NCI-H2081 (cell line): ENCODE measurements at places on chromosomes 16 and 17.

GRCh38 chr16:56272583-56272894 lies 81.2 kb downstream of the GNAO1 start:
- no peak for DNase-seq

GRCh38 chr17:44283344-44284023 lies 15.5 kb upstream of the SLC4A1 start:
- DNase-seq = no peak

DNA sequence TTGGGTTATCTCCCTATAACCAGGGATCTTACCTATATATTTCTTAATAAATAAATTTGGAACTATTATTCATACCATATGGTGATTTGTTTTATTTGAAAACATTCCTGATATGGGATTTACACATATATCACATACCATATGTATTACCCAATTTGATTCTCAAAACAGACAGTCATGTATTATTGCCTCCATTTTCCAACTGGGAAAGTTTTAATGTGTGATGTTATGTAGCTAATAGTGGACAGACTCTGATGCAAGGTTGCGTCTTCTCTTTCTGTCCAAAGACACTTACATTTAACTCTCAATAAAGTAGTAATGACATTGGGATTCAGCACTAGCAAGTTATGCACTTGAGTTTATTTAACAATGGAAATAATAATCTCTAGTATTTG lies 1.1 kb downstream of the KRTAP9-9 start:
- no peak for DNase-seq

- DNase-seq = no peak
Observed at GRCh38 chr16:86338403-86339115, 171.8 kb upstream of the FOXF1 start.

GRCh38 chr16:51922476-51922875 lies 624.5 kb downstream of the TOX3 start:
- DNase-seq = no peak

DNA sequence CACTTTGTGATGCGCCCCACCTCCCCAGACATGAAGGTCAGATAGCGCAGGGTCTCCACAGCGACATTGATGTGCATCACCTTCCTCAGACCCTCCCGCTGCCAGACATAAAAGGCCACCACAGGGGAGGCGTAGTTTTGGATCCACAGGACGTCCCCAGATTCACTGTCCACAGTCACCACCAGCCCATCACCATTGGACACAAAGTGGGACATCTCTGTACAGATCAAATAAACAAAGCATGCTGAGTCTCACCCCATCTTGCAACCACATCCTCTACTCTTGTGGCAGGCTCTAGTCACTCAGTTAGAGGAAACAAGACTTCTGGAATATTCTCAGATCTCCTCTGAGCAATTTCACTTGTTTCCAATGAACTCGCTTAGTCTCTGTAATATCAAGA lies 46.3 kb upstream of the ICAM2 start:
- DNase-seq = no peak

DNA sequence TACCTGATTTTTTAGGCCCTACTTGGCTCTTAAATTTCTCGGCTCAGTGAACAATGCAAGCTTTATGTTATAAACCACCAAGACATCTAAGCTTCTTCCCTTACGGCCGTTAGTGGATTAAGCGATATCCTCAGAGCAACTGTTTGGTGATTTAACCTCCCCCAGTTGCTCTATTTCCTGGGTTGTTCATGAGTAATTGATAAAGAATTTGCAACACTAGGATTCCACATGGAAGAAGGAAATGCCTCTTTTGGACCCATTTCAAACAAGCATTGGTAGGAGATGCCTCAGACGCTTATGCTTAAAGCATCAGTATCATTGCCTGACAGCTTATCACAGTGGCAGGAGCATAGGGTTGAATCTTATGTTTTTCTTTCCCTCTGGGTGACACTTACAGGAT lies 65.3 kb downstream of the RBFOX1 start:
- DNase-seq = no peak

- no peak for DNase-seq
Observed at GRCh38 chr16:6618874-6619273, 713.8 kb upstream of the RBFOX1 start.

GRCh38 chr17:13410874-13411273 lies 190.9 kb downstream of the HS3ST3A1 start:
- DNase-seq = no peak

GRCh38 chr17:332558-333322 lies 19.9 kb downstream of the RPH3AL start:
- DNase-seq = no peak

GRCh38 chr17:46035112-46035818 lies 36.2 kb downstream of the STH start:
- DNase-seq = no peak

DNA sequence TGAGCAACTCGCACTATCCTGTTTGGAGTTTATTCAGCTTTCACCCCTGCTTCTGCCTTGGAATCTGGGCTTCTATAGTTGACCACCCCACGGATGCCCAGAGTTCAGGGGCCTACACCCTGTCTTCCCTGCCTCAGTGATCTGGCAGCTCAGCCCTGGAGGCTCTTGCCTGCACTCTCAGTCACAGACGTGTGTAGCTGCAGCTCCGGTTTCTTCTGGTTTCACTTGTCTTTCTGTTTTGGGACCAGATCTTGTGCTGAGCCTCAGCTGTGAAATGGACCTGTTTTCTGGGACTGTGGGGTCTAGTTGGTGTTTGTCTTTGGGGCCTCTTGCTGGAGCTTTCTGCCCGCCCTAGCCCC lies 5.8 kb downstream of the GPT2 start:
- DNase-seq = no peak

GRCh38 chr16:2686912-2687507 lies 4.7 kb downstream of the KCTD5 start:
- DNase-seq = no peak

- no peak for DNase-seq
Observed at GRCh38 chr16:12293017-12293618, 316.6 kb downstream of the SNX29 start.

GRCh38 chr17:49053171-49053829 lies 56.1 kb downstream of the IGF2BP1 start:
- DNase-seq = no peak

- peak; percentile 59 for DNase-seq
Observed at GRCh38 chr17:61402978-61403800, 3.5 kb downstream of the TBX2 start.

GRCh38 chr17:76472258-76472645 lies 4.8 kb downstream of the AANAT start:
- no peak for DNase-seq

- no peak for DNase-seq
Observed at GRCh38 chr17:7017827-7018200, 5.0 kb upstream of the BCL6B start.

DNA sequence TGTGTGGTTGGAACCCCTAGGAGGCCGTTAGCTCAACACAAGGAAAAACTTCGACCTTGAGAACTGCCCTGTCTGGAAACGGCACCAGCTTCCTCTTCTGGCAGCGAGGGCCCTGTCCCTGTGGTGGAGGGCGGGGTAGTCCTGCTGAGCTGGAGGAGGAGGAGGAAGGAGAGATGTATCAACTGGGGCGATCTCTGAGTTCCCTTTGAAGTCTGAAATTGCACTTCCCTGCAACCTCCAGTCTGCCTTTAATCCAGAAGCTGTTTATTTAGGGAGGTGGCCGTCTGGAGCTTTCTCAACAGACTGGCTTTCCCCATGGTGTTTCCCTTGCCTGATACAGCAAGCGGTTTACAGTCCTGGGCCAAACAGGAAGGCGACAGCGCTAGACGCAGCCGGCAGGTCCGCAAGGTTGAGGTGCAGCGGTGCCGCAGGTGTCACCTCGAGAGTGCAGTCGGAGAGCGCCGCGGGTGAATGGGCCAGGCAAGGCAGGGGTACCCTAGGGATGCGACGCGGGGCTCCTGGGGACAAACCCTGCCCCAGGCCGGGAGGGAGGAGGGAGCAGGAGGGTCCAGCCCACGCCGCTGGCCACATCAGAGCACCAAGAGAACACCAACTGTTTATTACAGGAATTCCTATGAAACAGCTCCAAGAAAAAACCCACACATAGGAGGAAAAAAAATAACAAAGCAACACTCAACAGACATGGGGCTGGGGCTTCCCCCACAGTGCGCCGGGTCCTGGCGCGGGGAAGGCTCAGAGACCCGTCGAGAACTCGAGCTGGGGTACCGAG lies 11.4 kb upstream of the MRPS23 start:
- DNase-seq = peak; percentile 66
